Tibial nerve (tissue), 4 donors: ENCODE measurements at places on chromosomes 6 and 20.

DNA sequence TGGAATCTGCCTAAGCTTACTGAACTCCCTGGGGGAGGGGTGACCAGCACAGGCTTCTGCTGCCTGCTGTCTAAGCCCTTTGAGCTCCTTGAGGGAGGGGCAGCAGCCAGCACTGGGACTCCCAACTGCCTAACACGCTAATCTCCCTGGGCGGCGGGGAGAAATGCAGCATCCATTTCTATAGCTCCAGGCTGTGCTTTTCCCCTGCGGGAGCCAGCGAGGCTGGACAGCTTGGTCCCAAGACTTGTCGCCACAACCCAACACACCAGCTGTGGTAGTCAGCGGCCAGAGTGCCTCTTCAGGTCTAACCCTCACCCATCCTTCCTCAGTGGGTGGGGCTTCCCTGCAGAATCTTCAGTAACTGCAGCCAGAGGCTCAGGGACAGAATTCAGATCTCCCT lies 64.6 kb downstream of the VGLL2 start:
- DNase-seq = no peak

DNA sequence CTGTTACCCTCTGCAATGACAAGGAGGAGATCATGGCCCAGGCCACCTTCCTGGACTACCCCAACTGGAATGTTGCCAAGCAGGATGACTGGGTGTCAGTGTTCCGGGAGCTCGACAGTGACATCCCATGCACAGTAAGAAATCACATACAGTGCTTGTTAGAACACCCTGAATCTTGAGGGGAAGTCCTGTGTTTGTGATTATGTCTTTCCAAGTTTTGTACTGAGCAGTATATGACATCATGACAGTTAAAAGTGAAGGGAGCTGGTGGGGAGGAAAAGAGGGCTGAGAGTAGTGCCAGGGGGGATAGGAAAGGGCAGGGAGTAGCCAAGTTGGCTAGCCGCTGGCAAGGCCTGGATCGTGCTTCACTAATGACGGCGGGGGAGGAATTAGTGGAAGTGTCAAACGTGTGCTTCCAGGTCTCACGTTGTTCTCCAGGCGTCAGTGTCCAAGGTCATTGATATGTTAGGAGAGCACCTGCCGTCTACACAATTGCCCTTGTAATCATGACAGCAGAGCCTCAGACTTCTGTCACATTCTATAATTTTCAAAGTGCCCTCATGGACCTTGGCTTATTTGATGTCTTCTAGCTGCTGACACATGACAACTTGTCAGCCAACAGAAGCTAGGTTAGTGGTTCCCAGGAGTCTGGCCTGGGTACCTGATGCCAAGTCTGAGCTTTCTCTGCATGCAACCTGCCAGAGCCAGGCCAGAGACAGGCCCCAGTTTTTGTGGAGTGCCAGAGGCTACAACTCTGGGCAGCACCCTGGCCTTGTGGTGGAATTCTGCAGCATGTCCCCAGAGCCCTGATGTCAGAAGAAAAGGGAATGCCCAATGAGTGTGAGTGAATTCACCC lies 18.8 kb downstream of the CFAP61 start:
- no peak for DNase-seq

- no peak for DNase-seq
Measured at GRCh38 chr6:52254731-52255378, 10.6 kb upstream of the IL17F start.

GRCh38 chr20:32028647-32029372 lies 18.6 kb downstream of the CCM2L start:
- DNase-seq = no peak

DNA sequence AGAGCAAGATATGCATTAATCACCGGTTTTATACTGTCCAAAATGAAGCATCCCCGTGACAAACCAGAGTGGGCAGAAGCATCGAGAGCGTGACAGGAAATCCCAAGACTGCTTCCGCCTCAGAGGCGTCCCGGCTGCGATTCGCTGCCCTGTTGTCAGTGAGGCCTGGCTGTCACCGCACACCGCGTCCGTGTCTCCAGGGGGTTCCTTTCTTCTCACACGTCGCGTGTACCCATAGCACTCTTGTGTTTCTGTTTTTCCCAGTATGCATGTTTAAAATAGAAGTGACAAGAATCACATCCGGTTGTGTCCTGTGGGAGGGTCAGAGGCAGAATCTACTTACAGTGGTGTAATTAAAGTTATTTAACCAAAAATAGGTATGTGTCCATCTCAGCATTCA lies 8.3 kb upstream of the ADRM1 start:
- no peak for DNase-seq

DNA sequence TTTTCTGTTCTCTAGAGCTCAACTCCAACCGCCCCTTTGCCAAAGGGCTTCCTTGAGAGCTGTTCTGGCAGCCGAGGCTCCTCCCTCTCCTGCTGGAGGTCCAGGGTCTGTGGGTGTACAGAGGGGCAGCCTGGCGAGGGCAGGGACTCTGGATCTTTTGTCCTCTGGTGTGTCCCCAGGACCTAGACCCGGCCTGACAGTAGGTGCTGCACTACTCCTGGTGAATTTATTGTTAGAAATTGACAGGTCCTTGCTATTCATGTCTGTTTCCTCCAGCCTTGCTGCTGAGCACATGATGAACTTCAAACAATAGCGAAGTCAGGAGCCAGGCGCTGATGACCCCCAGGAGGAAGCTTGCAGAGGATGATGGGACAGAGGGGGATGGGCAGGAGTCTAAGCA lies 234.7 kb upstream of the SULF2 start:
- no peak for DNase-seq

GRCh38 chr6:355373-356208 lies 36.0 kb upstream of the IRF4 start:
- DNase-seq = no peak

- DNase-seq = no peak
Measured at GRCh38 chr20:23857962-23858595, 21.5 kb downstream of the CST5 start.

- DNase-seq = no peak
Measured at GRCh38 chr6:113017353-113017752, 670.2 kb downstream of the RFPL4B start.

GRCh38 chr6:31462964-31463870 lies 34.7 kb upstream of the MICB start:
- DNase-seq = peak; percentile 92
